Calu3 (cell line): ENCODE measurements at places on chromosomes 7 and 10.

GRCh38 chr10:7491949-7492659 lies 81.3 kb upstream of the SFMBT2 start:
- no peak for DNase-seq

GRCh38 chr10:103691723-103692435 lies 163.5 kb downstream of the SH3PXD2A start:
- no peak for DNase-seq

- DNase-seq = no peak
Measured at GRCh38 chr7:117238937-117239336, 83.9 kb downstream of the WNT2 start.

- no peak for DNase-seq
Measured at GRCh38 chr7:114930829-114931655, 9.1 kb downstream of the MDFIC start.

- no peak for DNase-seq
Measured at GRCh38 chr7:158590181-158590530, 2.5 kb upstream of the PTPRN2 start.

DNA sequence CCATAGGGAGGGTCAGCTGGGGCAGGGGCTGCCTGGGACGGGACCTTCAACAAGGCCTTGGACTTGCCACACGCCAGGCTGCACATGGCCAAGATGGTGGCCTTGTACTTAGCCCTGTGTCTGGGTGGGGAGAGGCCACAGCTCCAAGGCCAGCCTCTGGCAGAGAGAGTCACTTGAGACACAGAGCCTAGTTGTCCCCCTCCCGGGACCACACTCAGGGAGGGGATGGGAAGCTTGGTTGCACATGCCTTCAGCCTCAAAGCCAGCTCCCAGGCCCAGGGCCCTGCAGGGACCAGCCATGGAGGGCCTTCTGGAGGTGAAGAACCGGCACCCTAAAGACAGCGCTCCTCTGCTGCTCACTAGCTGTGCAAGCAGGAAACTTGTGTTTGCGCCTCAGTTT lies 16.7 kb downstream of the MMRN2 start:
- DNase-seq = no peak

GRCh38 chr7:123802249-123802648 lies 42.7 kb upstream of the HYAL4 start:
- DNase-seq = no peak

GRCh38 chr7:41592236-41592635 lies 110.7 kb downstream of the INHBA start:
- no peak for DNase-seq

- DNase-seq = no peak
Measured at GRCh38 chr7:46687203-46687602, 766.1 kb upstream of the IGFBP3 start.

GRCh38 chr10:15897287-15897686 lies 37.0 kb upstream of the MINDY3 start:
- DNase-seq = no peak

DNA sequence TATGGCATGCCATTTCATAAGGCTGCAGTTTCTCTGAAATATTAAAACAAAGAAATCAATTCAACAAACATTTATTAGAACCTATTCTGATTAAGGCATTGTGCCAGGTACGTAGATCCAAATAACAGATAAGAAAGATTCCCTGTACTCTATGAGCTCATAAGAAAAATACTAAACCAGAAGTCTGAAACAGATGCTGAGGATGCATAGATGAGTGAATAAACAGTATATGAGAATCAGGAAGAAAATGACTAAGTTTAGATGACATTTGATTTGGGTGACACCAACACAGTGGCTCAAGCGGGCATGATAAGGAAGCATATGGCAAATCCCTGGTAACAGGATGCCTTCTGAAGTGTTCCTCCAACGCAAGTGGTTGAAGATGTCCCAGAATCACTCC lies 477.2 kb downstream of the PARD3 start:
- DNase-seq = no peak

DNA sequence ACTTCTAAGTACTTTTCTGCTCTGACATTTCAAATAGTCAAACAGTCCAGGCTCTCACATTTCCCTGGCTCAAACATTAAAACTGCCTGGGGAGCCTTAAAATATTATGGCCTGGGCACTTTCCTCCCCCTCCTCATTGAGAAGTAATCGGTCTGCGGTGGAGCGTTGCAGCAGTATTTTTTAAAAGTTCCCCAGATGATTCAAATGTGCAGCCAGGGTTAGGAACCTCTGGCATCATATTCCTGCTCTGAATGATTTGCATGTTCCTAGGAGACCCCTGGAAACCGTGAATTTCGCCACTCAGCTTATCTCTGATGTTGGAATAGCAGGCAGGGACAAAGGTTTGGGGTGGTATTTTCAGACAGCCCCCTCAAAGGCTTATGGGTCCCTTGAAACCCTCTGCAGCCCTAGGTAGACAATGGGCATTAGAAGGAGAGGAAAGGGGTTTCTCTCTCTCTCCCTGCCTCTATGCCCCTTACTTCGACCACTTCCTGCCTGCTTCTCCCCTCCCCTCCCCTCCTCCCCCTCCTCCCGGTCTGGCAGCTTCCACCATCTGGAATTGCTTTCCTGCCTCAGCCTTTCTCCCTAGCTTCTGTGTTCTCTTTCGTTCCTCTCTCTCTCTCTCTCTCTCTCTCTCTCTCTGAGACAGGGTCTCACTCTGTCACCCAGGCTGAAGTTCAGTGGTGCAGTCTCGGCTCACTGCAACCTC lies 622.2 kb downstream of the GALNT17 start:
- no peak for DNase-seq

GRCh38 chr7:39758234-39758970 lies 135.0 kb downstream of the RALA start:
- peak; percentile 54 for DNase-seq

DNA sequence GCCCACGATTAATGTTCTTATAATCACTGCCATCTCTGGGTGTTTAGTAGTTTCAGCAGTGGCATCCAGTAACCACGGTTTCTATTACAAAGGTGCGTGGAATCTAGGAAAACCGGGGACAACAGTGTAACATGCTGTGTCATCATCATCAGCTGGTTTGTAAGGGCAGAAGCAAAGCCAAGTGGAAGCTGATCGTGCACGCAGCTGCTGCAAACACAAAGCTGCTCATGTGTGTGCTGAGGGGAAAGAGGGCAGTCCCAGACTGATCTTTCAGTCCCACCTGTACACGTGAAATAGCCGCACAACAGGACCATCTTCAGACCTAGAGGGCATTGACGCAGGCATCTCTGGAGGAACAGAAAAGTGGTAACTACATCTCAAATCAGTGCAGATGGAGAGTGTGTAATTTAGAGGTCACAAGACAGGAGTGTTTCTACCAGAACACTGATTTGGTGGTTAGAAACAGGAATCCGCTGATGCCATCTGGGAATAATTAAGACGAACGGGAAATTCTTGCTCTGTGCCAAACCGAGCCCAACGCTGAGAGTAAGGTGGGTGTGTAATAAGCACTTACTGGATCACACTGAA lies 13.4 kb downstream of the ANKRD16 start:
- no peak for DNase-seq

DNA sequence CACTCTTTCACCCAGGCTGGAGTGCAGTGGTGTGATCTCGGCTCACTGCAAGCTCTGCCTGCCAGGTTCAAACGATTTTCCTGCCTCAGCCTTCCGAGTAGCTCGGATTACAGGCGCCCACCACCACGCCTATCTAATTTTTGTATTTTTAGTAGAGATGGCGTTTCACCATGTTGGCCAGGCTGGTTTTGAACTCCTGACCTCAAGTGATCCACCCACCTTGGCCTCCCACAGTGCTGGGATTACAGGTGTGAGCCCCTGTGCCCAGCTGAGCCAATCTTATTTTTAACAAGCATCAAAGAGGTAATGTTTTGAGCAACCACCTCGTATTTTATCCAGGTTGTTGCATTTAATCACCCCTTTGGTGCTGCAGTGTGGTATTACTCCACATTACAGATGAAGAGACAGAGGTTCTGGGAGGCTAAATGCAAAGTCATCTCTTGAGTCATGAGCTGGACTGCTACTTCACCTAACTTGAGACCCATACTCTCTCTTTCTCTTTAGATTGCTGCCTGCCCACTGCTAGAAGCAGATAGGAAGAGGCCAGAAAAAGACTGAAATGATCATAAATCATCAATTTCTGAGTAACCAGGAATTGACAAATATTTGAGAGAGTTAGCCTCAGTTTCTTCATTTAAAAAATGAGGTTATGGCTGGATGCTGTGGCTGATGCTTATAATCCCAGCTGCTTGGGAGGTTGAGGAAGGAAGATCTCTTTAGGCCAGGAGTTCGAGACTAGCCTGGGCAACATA lies 116.2 kb downstream of the CAMK1D start:
- DNase-seq = no peak

GRCh38 chr7:28586736-28587135 lies 174.4 kb downstream of the CREB5 start:
- DNase-seq = no peak
